ENCODE measurements at places on chromosomes 6 and 20.

DNA sequence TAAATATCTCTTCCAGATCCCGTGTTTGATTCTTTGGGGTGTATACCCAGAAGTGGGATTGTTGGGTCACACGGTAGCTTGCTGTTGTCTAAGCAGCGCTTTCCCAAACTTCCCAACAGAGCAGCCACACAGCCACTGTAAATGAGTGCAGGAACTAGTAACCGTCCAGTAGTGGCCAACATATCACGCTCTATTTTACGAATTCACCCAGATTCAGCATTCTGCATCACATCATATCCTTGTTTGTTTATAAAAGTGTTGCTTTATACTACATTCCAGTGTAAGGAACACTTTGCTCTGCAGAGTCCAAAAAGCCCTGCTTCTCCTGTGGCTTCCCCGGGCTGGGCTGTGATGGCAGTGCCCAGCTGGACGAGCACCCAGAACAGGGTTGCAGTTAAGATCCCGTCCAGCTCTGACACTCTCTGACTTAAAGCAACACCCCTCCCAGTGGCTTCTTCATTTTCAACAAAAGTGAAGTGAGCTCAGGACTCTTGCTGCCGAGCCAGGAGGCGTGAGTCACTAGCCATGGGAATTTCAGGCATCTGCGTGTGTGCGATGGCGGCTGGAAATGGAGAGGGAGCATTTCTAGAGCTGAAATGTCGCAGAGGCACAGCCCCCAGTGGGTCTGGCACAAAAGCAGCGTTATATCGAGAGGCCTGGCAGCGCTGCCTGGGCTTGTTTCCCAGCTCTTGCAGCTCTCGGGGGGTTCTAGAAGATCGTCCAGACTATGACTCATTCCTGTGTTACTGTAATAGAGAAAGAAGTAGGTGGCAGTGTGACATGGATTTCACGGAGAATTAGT, 216.3 kb upstream of the ECI2 start:
- DNase-seq, result no peak

- no peak for DNase-seq
These were observed 465.2 kb downstream of the PHF3 start for GRCh38 chr6:64100702-64101303.

DNA sequence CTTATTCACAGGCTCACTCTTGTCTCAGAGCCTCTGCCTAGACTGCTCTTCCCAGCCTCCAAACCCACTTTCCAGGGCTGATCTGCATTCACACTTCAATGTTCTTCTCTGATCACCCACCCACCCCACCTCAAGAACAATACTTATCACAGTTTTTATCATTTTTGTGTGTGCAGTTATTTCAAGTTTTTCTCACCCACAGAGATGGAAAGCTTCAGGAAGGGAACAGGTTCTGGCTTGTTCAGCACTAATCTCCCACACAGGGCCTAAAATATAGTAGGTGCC, 160.9 kb downstream of the MRPL14 start:
- DNase-seq, result no peak

DNA sequence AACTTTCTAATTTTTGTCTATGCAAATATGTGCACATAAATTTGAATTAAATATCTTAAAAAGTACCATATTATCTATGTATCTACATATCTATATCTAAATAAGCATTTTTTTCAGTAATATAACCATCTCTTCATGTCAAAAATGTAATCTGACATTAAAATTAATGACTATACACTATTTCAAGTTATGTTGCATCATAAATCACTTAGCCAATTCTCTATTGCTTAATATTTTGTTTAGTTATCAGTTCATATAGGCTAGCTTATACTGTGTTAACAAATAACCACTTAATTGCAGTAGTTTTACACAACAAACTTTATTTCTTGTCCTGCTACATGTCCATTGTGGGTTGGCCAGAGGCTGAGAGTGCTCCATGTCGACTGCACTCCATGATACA, 360.8 kb downstream of the EPM2A start:
- DNase-seq, result no peak

GRCh38 chr6:15596186-15596896, 66.5 kb downstream of the DTNBP1 start:
- no peak for DNase-seq

DNA sequence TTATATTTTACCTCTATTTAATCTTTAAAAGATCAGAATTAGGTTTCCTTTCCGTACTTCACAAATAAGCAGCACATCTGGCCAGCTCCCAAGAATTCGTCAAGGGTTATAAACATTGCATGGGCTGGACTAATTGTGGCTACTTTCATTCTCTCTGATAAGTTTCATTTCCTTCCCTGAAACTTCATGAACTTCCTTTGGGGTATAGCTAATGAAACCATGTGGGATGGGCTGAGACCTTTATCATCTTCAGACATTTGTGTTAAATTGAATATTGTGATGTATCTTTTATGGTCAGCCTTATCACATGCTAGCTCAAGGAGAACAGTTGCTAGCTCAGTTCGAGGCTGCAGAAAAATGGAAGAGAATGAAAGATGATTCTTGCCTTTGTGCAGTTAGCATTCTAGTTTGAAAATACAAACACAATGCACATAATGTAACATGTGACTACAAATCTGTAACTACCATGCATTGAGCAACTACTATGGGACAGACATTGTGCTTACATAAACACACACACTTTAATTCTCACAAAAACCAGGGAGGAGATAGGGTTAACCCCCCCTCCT, 1.7 kb upstream of the GMPR start:
- peak; percentile 98 for DNase-seq

DNA sequence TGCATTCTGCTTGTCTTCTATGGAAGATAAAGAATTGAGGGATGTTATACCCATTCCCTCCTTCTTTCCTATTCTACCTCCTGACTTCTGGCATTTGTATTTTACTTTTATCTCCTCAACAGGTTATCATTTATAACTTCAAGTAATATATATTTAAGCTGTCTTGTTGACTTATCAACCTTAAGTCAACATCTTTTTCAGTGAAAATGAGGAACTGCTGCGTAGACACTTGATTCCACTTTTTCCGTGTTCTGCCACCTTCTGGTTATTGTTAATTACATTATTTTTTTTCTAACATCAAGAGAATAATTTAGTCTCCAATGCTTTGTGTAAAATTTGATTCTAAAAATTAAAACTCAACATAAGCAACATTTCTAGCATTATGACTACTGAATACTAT, 107.5 kb downstream of the PRKN start:
- no peak for DNase-seq

- DNase-seq, result no peak
These were observed 95.3 kb downstream of the TAF4 start for GRCh38 chr20:61970357-61970756.

- no peak for DNase-seq
These were observed 164.0 kb downstream of the TBC1D7 start for GRCh38 chr6:13164291-13164690.

GRCh38 chr6:13865141-13865540, 50.8 kb upstream of the MCUR1 start:
- DNase-seq, result no peak

DNA sequence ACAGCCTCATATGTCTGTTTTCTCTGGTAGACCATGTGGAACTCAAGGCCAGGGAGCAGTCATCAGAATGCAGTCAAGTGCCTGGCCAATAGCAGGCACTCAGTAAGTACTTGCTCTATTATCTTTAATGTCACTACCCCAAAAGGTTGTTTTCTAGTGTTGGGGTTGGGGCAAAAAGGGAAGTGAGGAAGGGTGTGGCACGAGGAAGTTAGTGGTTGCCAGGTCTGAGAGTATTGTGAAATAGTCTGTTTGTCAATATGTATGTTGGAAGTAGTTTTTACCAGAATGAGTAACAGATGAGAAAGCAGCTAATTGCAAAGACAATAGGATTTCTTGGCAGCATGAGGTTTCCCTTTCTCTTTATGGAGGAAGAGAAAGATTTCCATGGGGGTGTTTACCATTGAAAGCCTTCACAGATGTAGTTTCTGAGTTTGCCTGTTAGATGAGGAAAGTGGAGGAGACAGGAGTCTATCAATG, 59.5 kb upstream of the ARMH2 start:
- peak; percentile 68 for DNase-seq

DNA sequence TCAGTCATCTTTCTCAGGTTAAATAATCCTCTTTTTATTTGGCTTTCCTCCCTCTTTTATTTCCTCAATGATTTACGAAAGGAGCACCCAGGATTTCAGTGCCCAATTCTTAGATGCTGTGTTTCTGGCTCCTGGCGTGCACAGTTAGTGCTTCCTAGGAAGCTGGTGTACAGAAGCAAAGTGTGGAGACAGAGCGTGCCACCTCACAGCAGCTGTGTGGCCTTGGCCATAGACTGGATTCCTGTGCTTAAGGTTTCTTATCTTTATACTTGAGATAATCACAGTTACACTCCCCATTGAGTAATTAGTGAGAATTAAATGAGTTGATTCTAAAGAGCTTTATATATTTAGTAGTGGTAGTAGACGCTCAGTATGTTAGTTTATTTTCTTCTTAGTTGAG, 39.7 kb upstream of the GJA1 start:
- DNase-seq, result no peak

GRCh38 chr20:2750491-2751251, 49.8 kb downstream of the CPXM1 start:
- DNase-seq, result peak; percentile 33

DNA sequence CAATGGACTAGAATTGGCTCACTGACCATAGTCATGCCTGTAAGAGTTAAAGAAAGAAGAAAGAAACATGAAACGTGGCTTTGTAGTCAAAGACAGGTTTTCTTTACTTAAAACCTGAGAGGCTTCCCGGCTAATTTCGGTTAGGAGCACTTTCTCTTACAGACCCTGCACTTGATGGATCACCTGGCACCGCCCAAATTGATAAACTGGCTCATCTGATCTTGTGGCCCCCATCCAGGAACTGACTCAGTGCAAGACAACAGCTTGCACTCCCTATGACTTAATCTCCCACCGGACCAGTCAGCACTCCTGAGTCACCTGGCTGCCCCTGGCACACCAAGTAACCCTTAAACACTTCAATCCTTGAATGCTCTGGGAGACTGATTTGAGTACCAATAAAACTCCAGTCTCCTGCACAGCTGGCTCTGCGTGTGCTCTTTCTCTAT, 12.3 kb downstream of the TMEM14B start:
- DNase-seq, result no peak

GRCh38 chr20:10911298-10911697, 237.5 kb upstream of the JAG1 start:
- no peak for DNase-seq

DNA sequence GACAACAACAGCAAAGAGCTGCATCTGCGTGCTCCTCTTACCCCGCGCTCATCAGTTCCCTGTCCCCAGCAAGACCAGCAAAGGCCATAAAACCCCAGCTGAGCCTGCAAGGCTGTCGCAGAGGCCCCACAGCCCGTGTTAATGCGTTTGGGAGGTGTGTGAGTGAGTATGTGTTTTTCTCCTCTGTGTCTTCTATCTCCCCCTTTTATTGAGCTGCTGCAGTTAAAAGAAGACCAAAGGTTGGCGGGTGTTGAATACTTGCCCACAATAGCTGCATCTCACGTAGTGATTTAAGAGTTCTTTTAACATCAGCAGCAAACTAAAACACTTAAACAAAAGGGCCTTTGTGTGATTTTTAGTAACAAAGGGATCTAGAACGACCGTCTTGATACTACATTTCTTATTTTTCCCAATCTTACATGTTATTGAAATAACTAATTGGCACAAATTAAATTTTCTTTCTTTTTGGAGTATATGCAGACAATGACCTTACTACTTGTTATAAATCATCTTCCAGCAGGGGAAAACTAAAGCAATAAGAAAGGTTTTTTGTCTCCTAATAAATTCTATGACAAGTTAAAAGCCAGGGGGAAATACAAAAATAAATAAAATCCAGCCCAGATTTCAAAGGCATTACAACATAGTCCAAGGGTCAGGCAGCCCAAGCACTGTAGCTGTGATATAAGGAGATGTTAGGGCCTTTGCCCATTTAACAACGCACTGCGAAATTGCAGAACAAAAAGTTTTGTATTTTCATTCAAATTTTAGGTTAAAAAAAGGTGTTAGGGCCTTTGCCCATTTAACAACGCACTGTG, 27.2 kb upstream of the CNKSR3 start:
- DNase-seq, result no peak

GRCh38 chr20:31675828-31676608, 38.3 kb downstream of the COX4I2 start:
- DNase-seq, result peak; percentile 99

GRCh38 chr6:168376811-168377483, 57.4 kb upstream of the DACT2 start:
- no peak for DNase-seq

GRCh38 chr20:50399917-50400704, 110.1 kb upstream of the PTPN1 start:
- DNase-seq, result no peak

- DNase-seq, result peak; percentile 34
These were observed 370.6 kb upstream of the MAN1A1 start for GRCh38 chr6:119720160-119720559.

GRCh38 chr6:456887-457286, 65.3 kb downstream of the IRF4 start:
- DNase-seq, result no peak

- DNase-seq, result no peak
These were observed 560.8 kb downstream of the CD109 start for GRCh38 chr6:74256781-74257180.

DNA sequence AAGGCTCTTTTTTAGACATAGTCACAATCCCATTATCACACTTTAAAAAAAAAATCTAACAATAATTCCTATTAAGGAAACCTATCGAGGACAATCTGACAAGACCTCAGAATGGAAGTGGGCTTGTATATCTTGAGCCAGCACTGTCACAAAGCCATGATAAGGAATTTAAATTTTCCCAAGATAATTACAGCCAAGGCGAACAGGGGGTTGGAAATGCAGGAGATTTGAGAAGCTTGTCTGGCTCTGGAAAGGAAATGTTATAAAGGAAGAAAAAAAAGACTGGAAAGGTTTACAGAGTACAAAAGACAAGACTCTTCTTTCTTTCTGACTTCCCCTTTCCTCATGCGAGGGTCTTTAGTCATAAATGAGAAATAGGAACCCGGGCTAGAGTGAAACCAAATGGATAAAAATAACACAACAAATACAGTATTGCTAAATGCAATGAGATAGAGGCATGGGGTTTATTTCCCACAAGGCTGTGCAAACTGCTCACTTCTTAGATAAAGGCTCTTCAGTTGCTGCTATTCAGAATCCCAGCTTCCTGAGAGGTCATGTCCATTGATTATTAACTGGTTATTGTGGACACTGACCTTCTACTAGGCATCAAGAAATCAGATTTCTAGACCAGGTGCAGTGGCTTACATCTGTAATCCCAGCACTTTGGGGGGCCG, 13.4 kb upstream of the GHRH start:
- no peak for DNase-seq

- no peak for DNase-seq
These were observed 19.1 kb downstream of the TFAP2B start for GRCh38 chr6:50837589-50838445.

GRCh38 chr20:11891077-11891775, 26.5 kb upstream of the BTBD3 start:
- DNase-seq, result peak; percentile 45

Measured in hematopoietic multipotent progenitor cell treated with erythropoietin and hydrocortisone succinate and interleukin-3 and kit ligand, for 8 days (in vitro differentiated cells).